HFFc6 (cell line): ENCODE measurements at places on chromosomes 6 and 20. TPM values are rescaled to one million over a fixed set of nuclear protein-coding genes. Genes with fewer than 3 reads are reported as not detected.

GJA10 gene
- total RNA-seq, result not detected in 3 replicates

CGAS gene
- total RNA-seq, result 3.0 to 5.7 TPM (median 4.8 TPM) in 3 replicates

RSPO3 gene
- total RNA-seq, result not detected in 3 replicates

C6orf132 gene
- 5.2 to 6.6 TPM (median 5.8 TPM) in 3 replicates for total RNA-seq

BFSP1 gene
- total RNA-seq, result 1.8 and 3.3 TPM in 2 replicates

PRSS16 gene
- not detected in 3 replicates for total RNA-seq

MOG gene
- total RNA-seq, result not detected in 2 replicates

RNASET2 gene
- 16.0 to 31.5 TPM (median 28.7 TPM) in 3 replicates for total RNA-seq

CHRNA4 gene
- total RNA-seq, result not detected in 2 replicates

KIF25 gene
- not detected in 3 replicates for total RNA-seq

CLDN20 gene
- total RNA-seq, result not detected in 3 replicates

ELOVL4 gene
- 5.1 to 7.3 TPM (median 5.8 TPM) in 3 replicates for total RNA-seq

CSNK2A1 gene
- 122 to 134 TPM (median 128 TPM) in 3 replicates for total RNA-seq

ENPP1 gene
- 31.0 to 33.9 TPM (median 32.7 TPM) in 3 replicates for total RNA-seq
